Stimulated activated CD8-positive, alpha-beta memory T cell treated with anti-CD3 and anti-CD28 coated beads, Interleukin-4, amount 100 ng/mL, for 1 hour (primary cell): ENCODE measurements at places on chromosomes 12 and 14.

- DNase-seq = no peak
Measured at GRCh38 chr14:89911010-89911919, 43.3 kb downstream of the EFCAB11 start.

GRCh38 chr14:66369157-66369697 is 116.9 kb upstream of the CCDC196 start:
- no peak for DNase-seq

GRCh38 chr12:11553871-11554533 is 95.5 kb upstream of the ETV6 start:
- no peak for DNase-seq

DNA sequence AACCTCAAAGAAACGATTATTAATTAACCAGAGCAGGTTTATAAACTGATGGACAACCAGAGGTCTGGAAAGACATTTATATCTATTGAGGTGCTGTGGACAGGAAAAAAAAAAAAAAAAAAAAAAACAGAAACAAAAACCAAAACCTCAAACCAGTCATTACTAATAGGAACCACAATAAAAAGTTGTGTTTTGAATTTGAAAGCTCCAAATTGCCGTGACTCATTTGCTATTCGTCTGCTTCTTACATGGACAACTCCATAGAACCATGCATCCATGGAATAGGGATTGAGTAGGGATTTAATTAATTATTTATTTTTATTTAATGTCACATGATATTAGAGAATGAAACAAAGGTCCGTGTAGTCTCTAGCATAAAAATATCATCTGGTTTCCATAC is 134.1 kb upstream of the SSTR1 start:
- no peak for DNase-seq

GRCh38 chr12:114529966-114530365 is 124.0 kb upstream of the TBX5 start:
- no peak for DNase-seq
